ENCODE measurements at places on chromosomes 7 and 10.

- DNase-seq: no peak
Observed at GRCh38 chr10:68566955-68567354, 6.8 kb downstream of the TET1 start.

DNA sequence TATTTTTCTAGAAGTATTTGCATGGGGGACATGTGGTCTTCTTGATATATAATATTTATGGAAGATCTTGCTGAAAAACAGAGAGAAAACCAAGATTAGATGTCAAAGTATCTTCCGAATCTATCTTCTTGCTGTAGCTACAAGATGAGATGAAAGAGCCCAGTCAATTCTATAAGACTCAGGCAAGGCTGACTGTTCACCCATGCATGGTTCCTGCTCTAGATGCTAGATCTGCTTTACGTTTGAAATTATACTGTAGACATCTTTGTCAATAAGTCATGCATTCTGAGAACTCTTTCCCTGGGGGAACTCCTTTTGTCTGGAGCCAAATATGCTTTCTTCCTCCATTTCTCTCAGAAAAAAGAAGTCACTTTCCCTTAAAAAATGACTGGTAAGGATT, 1292.0 kb downstream of the XPNPEP1 start:
- no peak for DNase-seq

DNA sequence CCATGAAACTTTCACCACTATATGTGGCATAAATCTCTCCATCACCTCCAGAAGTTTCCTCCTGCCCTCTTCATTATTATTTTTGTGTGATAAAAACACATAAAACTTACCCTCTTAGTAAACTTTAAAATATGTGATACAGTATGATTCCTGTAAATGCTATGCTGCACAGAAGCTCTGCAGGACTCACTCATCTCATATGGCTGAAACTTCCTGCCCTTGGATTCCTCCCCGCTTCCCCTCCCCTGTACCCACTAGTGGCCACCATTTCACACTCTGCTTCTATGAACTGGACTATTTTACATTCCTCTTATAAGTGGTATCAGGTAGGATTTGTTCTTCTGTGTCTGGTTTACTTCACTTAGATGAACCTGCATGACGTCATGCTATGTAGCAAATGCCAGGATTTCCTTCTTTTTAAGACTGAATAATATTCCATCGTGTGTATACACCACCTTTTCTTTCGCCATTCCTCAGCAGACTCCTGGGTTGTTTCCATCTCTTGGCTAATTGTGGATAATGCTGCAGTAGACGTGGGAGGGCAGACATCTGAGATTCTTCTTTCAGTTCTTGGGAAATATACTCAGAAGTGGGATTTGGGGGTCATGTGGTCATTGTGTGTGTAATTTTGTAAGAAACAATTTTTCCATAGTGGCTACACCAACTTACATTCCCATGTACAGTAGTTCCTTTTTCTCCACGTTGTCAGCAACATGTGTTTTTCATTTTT, 335.2 kb downstream of the SDK1 start:
- no peak for DNase-seq

GRCh38 chr10:63537536-63537935, 16.3 kb downstream of the REEP3 start:
- DNase-seq: no peak

DNA sequence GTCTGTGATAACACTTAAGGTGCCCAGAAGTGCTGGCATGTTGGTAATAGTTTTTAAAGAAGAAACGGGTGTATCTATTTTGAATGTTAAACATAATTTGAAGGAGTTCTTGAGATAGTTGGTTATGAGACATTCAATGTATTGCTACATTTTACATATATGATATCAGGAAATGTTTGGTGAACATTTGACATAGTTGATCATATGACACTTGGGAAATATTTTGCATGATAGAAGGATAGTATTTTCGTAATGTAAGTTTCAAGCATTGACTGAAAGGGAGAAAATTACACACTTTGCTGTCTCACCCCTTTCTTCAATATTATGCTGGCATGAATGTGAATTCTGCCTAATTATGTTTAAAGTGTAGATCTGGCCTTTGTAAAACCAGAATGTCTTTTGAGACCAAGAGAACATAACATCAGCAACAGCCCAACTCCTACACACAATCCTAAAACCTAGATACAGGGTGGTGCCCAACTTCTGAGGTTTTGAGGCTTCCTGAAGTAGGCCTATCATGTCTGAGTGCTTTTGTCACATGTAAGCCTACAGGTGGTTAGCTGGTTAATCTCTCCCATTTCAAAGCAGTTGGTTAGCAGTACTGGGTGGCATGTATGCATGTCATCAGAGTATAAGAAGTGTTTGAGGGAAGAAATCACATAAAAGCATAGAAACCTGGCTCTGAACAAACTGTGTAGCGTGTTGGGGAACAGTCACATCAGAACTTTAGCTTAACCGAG, 2.1 kb downstream of the ADD3 start:
- DNase-seq: no peak

DNA sequence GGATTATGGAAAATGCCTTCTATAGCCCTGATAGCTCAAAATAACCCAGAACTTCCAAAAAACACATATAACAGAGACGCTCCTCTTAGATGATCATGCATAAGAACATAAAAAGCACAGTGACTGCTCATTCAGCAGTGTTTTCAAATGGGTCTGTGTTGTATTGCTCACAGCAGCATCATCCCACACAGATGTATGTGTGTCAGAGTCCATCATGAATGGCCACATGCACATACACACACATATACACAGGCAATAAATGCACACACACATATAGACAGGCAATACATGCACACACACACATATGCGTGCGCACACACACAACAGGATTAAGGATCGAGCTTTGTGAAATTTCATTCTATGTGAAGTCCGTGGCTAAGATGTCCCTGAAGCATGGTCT, 26.1 kb downstream of the TMEM273 start:
- no peak for DNase-seq

GRCh38 chr10:86187499-86188239, 178.9 kb downstream of the GRID1 start:
- no peak for DNase-seq

DNA sequence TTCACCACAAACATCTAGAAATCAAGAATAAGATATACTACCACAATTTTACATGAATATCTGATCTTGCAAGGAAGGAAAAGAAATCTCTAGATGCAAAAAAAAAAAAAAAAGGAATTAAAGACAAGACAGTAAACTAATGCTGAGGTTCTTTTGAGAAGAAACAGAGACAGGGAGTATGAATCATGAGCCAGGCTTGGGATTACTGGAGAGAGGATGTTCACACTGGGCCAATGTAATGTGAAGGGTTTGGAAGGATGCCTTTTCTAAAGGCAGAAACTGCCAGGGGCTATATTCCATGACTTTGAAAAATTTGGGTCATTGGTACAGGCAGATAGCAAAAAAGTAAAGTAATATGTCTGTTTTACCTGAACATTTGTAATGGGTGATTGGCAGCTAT, 573.0 kb upstream of the IGFBP3 start:
- no peak for DNase-seq

- no peak for DNase-seq
Observed at GRCh38 chr7:70614237-70615045, 517.5 kb upstream of the GALNT17 start.

DNA sequence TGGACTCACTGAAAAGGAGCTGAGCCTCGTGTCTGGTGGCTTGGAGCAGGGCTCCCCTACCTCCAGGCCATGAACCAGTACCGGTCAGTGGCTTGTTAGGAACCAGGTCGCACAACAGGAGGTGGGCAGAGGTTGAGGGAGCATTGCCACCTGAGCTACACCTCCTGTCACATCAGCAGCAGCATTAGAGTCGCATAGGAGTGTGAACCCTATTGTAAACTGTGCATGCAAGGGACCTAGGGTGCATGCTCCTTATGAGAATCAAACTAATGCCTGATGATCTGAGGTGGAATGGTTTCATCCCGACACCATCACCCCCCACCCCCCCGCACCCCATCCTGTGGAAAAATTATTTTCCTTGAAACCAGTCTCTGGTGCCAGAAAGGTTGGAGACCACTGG, 50.4 kb downstream of the TSPAN15 start:
- DNase-seq: no peak

- DNase-seq: no peak
Observed at GRCh38 chr7:133674079-133674763, 421.3 kb downstream of the EXOC4 start.

DNA sequence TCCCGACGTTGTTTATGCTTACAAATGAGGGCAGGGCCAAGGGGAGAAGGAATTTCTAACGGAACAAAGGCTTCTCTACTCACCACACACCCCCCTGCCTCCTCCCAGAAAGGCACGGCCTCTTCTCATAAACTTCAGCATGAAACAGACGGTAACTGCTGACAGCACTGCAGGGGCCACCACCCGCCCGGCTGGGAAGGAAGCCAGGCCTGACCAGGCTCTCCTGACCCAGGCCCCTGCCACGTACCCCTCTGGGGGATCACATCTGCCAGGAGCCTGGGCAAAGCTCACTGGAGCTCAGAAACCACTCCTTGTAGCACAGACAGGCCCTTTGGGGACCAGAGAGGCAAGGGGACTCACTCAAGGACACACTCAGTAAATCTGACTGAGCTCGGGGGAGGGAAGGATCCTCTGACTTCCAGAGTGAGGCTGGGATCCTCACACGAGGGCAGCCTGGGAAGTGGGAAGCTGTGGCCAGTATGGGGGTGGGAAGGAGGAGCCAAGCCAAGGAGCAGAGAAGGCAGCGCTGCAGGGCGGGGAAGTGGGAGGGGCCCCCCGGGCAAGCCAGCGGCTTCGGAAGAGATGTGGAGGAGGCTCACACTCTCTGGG, 46.1 kb downstream of the ZCCHC24 start:
- no peak for DNase-seq

DNA sequence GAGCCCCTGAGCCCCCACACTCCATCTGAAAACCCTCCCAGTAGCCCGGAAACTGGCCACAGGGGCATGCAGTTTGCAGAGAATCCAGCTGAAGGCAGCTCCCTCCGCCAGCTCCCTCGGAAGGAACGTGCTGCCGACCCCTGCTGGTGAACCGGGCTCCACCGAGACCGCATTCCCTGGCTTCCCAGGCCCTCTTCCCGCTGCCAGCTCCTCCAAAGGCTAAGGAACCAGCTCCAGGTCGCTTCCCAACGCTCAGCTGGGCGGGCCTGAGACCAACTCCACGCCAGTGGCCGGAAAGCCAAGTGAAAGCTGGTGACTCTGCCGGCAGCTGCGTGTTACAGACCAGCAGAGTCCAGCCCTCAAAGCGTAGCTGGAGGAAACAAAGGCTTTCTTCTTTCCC, 35.8 kb downstream of the GPER1 start:
- DNase-seq: no peak

GRCh38 chr10:19845503-19846368, 29.5 kb downstream of the PLXDC2 start:
- DNase-seq: no peak

GRCh38 chr7:34776748-34777358, 118.8 kb downstream of the NPSR1 start:
- no peak for DNase-seq

DNA sequence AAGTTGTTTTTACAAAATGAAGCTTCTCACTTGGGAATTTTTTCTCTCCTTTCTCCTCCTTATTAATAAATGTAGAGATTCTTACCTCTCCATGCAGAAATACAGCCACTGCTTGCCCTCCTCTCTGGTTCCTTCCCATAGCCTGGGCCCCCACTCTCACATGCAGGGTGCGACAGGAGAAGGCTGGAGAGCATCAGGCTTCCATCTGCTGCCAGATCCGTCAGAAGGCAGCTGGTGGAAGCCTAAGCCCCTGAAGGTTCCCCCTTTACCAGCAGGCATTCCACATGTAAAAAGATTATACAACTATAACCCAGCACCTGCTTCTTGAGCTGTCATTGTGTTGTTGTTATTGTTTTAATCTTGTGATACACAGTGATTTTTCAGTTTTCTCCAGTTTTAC, 314.2 kb downstream of the LHFPL3 start:
- no peak for DNase-seq

DNA sequence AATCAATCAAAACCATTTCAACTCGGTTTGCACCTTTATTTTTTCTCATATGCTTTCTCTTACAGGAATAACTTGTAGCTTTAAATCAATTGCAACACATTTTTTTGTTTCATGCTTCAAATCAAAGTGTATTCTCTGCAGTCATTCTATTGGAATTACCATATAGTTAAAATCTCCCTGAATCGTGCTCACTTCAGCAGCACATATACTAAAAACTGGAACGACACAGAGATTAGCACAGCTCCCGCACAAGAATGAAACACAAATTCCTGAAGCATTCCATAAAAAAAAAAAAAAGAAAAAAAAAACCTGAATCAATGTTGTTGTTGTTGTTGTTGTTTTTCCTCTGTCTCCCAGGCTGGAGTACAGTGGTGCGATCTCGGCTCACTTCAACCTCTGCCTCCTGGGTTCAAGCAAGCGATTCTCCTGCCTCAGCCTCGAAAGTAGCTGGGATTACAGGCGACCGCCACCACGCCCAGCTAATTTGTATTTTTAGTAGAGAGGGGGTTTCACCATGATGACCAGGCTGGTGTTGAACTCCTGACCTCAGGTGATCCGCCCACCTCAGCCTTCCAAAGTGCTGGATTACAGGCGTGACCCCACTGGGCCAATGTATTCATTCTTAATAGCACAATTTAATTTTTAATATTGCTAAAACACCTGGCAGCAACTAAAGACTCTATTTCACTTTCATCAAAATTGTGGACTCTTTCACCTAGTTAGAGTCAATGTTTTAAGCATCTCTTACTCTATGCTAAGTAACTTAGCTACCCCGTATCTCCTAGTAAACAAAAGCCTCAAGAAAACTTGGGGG, 26.3 kb downstream of the ANKRD61 start:
- DNase-seq: no peak

- DNase-seq: no peak
Observed at GRCh38 chr7:84462259-84462658, 267.7 kb upstream of the SEMA3A start.

GRCh38 chr10:48574322-48574796, 30.5 kb downstream of the ARHGAP22 start:
- DNase-seq: no peak

DNA sequence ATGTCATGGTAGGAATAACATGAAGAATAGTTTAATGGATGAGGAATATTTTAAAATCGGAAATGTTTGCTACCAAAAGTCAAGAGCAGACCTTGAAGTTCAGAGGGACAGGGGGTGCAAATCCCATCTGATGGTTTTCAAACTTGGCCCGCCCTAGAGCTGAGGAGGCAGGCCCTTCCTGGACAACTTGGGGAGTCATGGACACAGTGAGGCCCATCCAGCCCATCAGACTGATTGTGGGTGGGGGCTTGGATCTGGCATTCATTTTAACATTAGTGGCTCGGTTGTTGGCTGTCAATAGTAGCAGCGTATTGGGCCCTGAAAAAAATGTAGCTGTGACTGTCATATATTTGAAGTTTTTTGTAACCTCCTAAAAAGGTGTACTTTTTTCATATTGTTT, 2.0 kb downstream of the C10orf90 start:
- no peak for DNase-seq

DNA sequence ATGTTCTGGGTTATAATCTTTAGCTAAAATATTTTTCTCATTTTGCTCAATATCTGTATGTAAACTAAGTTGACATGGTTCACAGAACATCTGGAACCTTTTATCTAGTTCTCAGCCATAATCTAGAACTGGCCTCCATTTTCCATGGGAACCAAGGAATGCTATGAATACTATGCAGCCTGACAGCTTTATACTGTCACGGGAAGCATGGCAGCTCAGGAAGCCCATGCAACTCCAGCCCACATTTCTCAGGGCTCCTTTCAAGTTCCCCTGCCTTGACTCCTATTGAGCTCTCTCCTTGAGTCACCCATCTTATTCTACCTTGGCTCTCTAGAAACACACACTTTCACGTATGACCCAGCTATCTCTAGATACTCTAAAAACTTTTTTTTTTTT, 36.6 kb upstream of the PRKAR2B start:
- no peak for DNase-seq
